ENCODE measurements at places on chromosomes 5 and 9.

- no peak for DNase-seq
Observed at GRCh38 chr5:15008921-15009320, 137.3 kb upstream of the ANKH start.

DNA sequence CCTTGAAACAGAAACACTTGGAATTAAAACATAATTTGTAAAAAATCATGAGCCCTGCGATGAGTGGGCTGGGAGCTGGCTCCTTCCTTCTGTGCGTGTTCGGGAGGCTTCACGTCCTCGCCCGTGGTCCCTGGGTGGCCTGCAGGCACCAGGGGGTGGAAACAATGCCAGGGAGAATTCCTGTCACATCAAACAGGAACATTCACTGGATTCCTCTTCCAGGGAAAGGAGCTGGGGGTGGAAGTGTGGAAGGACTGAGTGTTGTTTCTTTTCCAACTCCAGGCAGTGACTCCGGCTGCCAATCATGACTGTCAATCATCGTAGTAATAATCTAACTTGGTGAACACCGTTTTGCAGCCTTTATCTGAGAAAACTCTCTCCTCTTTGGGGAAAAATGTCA, 10.3 kb downstream of the TOR1A start:
- no peak for DNase-seq

GRCh38 chr5:53089481-53089991, 20.0 kb downstream of the MOCS2 start:
- no peak for DNase-seq

GRCh38 chr5:749101-749670, 35.3 kb downstream of the ZDHHC11B start:
- DNase-seq: no peak

GRCh38 chr9:22922222-22922621, 475.6 kb downstream of the DMRTA1 start:
- no peak for DNase-seq

- DNase-seq: no peak
Observed at GRCh38 chr9:77514886-77515711, 133.0 kb downstream of the GNA14 start.

GRCh38 chr5:36730537-36731216, 124.3 kb downstream of the SLC1A3 start:
- no peak for DNase-seq

DNA sequence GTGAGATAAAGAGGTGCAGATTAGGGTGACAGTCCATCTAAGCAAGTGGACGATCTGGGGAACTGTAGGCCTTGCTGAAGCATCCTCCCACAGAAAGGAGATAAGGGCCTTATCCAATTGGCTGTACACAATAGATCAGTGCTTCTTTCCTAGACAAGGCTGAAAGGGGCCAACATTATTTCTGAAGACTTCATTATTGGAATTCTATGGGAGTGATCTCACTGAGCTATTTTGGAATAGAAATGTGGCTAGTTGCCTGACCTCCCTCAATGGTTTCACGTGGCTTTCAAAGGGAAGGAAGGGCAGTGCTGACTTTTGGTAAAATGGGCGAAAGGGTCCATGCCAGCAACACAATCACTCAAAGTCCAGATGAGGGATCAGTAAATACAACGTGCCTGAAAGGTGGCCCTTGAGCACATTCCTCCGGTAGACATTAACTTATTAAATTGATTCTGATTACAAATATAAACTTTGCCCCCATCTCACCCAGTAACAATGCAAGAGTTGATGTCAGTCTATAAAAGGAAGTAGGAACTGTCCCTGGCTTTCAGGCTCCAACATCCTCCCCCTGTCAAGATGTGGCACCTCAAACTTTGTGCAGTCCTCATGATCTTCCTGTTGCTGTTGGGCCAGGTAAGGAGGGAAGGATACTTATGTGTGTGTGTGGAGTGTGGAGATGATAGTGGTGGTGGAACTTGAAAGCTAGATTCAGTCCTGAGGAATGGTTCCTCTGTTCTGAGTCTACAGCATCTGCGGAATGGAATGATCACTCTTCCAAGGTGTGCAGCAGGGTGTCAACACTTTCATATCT, at the start of gene LEAP2:
Gene LEAP2 (plus strand): TSS at position 550 of the 811 bp plus-strand sequence. CDS start 27 bp downstream, at position 577.
- no peak for DNase-seq

DNA sequence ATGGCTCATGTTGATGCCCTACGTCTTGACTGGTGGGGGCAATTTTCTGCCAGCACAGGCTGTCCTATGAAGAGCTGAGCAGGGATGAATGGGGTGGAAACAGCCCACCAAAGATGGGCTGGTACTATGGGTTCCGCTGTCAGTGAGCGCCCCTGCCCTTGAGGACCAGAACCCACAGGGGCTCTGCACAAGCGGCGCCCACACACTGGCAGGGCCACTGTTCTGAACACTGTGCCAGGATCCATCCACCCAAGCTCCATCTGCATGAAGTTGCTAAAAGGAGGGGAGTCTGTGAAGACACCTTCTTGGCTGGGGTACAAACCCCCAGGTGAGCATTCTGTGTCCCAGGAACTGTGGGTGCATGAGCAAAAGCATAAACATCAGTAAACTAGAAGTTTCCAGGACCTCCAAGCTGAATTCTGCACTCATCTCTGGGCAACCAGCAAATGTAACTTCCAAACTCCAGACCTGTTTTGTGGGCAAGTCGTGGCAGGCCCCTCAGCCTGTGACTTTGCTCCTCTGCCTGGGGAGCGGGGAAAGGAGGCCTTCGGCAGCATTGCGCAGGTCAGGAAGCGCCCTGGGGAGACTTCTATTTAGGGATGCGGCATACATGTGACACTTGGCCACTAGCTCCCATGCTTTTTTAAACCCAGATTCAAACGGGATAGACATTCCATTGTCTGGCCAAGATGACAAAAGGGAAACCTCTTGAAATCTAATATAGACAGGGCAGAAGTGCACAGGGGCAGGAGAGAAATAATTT, 48.9 kb downstream of the PTPN3 start:
- DNase-seq: no peak

DNA sequence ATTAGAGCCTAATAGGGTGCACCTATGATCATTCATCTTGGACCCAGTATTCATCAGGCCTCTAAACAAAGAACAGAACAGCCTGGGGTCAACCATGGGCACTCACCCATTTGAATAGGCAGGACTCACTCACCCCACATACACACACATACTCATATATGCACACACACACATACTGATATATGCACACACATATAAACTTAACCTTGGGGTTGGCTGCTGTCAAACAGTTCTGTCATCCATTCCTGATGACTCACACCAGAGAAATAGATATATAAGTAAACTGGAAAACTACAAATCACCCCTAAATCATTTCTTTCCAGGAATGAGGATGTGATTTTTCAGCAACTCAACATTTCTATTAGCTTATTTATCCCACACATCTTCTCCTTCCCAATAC, 51.3 kb downstream of the ARL15 start:
- no peak for DNase-seq

- no peak for DNase-seq
Observed at GRCh38 chr5:181061645-181062044, 21.6 kb downstream of the BTNL9 start.

GRCh38 chr5:34721327-34721726, 65.2 kb downstream of the RAI14 start:
- no peak for DNase-seq

- DNase-seq: no peak
Observed at GRCh38 chr9:1619915-1620710, 395.0 kb upstream of the SMARCA2 start.

DNA sequence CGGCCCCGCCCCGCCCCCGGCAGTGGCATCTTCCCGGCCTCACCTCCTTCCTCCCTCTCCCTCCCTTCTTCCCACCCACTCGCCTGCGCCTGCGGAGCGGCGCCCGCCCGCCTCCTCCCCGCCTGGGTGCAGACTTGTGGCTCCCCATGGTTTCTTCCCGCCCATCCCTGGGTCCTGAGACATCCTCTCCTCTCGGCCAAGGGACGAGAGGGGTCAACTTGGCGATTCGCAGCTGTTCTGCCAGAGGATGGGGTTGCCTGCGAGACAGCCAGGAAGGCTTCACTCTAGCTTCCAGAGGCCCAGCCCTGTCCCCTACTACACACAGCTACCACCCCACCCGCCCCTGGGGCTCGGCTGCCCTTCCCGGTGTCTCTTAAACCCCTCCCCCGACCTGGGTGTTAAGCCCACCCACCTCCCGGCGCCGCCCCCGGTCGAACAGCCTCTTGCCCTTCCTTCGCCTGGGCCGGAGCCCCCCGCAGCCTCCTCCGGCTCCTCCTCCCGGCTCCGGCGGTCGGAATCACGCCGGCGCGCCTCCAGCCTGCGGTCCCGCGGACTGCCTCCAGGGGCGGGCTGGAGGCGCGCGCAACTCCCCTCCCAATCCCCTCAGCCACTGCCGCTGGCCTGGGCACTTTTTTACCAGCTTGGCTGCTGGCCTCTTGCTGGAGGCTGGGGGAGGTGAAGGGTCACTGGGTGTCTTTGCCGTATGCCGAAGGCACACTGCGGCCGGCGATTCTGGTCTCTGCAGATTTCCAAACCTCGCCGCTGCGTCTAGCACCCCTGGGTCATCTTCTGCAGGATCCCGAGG, 1.9 kb downstream of the JADE2 start:
- DNase-seq: peak; percentile 68

DNA sequence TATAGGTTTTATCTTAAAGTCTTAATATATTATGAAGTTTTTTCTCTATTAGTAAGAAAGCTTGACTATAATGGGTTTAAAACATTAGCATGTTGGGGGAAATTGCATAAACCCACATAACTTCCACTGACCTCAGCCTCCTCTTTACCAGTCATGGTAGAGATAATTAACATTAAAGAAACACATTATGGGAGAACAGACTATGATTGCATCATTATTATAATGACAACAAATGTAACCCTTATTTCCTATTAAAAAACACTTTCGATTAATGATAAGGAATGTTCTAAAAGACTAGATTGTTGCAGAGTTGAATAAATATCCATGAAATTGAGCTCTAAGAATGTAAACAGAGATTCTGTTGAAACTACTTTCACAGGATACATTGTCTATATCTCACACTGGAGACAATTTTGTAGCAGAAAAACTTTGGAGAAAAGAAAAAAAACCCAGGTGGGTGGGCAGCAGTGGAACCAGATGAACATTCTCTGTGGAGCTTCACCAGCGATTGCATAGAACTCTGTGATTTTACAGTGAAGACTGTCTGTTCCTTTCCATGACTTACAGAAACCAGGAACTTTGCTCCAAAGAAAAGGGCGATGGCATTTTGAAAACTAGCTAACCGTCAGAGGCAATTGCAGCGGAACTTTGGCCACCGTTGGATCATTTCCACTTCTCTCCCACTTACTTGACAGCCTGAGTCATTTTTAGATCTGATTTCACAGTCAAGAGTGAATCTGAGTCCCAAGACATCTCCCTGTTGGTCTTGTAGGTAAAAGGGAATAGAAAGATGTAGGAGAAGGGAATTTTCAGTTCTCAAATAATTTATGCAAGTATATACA, 21.0 kb upstream of the ERAP2 start:
- no peak for DNase-seq

- DNase-seq: no peak
Observed at GRCh38 chr5:14937254-14937653, 65.7 kb upstream of the ANKH start.

DNA sequence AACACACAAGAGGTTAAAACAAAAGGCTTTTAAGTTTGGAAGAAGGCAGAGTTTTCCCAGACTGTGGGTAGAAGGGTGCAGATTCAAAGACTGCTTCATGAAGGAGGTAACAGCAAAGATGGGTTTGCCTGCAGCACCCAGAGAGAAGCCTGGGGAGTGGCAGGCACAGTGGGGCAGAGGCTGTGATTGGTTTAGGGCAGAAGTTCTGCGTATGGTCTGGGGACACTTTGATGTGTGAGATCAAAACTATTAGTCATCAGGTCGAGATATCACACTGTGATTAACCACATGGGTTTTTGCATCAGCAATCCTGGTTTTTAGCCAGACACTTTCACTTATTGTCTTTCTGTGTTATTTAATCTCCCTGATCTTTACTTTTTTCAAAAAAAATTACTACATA, 188.8 kb upstream of the GLRA1 start:
- DNase-seq: peak; percentile 18

GRCh38 chr5:123810253-123810652, 298.3 kb downstream of the CSNK1G3 start:
- DNase-seq: no peak

- no peak for DNase-seq
Observed at GRCh38 chr5:157820593-157821252, 38.2 kb downstream of the CLINT1 start.

- no peak for DNase-seq
Observed at GRCh38 chr5:108615216-108615615, 132.5 kb upstream of the FER start.

DNA sequence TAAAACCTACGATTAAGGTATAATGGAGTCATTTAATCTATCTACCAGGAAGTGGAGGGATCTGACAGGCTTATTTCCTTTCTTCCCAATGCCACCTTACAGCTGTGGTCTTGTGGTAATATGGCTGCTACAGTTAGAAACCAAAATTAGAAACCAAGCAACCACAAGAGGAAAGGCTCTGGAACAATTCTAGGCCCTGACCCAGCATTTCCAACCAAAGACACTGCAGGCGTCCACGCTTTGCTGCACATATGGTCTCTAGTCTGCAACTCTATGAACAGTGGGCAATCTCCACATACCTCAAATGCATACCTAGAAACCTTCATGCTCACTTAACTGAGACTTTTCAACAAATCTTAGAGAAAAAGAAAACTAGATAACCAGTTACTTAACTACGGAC, 339.1 kb downstream of the NFIB start:
- no peak for DNase-seq

GRCh38 chr5:173231381-173231766, 3.6 kb downstream of the NKX2-5 start:
- DNase-seq: no peak

- no peak for DNase-seq
Observed at GRCh38 chr5:33934176-33934575, 2.0 kb upstream of the RXFP3 start.

- no peak for DNase-seq
Observed at GRCh38 chr9:123687246-123687751, 242.6 kb downstream of the DENND1A start.

DNA sequence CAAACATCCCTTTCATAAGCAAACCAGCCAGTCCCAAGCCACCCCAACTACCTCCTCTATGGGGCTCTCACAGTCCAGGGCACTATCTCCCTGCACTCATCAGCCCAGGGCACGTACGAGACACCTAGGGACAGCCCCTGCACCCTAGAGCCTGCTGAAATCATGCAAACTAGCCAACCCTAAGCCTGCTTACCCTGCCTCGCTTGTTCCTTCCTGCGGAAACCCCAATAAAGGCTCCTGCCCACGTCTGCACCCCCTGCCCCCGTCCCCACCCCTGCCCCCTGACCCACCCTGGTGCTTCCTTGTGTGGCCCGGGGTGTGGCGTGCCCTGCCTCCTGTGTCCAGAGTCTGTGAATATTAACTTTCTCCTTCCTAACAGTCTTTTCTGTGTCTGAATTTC, 135.9 kb downstream of the GADD45G start:
- peak; percentile 7 for DNase-seq

All from activated CD4-positive, alpha-beta T cell treated with anti-CD3 and anti-CD28 coated beads for 4 hours (primary cell).